COR-L47 (cell line): ENCODE measurements at places on chromosomes 7 and 10.

DNA sequence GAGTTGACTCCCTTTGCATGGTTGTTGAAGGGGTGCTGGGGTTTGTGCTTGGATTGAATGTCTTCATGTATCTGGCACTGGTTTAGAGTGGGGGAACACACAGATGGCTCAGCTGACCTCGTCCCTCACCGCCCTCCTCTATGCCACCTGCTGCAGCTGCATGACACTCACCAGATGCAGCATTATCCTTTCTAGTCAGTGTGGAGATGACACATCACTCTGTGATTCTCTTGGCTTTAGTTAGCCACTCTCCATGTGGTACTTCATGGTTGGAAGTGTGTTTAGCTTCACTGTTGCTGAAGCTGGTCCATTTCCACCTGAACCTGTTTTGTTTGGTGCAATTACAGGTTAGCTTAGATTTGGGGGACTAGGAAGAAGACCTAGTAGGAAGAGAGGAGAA is 56.3 kb upstream of the BMPER start:
- no peak for DNase-seq

DNA sequence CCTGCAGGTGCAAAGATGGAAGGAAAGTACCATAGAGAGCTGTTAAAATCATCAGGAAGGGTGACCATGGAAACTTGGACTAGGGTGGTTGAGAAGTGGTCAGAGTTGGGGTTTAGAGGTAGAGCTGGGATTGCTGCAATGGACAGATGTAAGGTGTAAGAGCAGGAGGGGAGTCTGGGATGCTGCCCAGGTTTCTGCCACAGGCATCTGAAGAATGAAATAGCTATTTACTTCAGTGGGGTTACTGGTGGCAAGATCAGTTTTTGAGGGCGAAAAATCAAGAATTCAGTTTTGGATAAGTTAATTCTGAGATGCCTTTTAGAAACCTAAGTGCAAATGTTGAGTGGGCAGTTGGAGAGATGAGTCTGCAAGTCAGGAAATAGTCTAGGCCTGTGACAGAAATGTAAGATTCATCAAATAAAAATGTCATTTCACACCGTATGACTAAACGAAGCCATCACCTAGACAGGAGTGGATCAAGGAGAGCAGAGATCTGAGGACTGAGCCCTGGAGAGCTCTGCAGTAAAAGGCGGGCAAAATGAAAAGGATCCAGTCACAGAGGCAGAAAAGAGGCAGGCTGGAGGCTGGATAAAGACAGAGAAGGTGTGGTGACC is 22.7 kb upstream of the TOMM7 start:
- no peak for DNase-seq

GRCh38 chr10:110664483-110665420 is 20.6 kb downstream of the RBM20 start:
- no peak for DNase-seq

DNA sequence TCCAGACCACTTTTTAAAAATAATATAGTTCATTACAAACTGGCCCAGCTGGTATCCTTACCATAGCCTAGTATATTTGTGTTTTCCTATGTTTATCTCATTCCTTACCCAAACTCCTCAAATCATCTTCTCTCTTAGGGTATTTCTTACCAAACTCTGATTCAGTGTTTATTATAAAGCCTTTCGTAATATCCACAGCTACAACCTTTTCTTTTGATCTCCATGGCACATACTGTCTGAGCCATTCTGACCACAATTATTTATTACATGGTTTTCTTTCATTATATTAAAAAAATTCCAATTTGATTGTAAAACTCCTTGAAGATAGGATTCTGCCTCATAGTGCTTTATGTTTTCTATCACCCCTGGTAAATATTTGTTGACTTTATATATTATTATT is 94.2 kb downstream of the LRMDA start:
- no peak for DNase-seq

- DNase-seq, result no peak
Measured at GRCh38 chr10:46004963-46005362, 25.5 kb downstream of the NCOA4 start.

DNA sequence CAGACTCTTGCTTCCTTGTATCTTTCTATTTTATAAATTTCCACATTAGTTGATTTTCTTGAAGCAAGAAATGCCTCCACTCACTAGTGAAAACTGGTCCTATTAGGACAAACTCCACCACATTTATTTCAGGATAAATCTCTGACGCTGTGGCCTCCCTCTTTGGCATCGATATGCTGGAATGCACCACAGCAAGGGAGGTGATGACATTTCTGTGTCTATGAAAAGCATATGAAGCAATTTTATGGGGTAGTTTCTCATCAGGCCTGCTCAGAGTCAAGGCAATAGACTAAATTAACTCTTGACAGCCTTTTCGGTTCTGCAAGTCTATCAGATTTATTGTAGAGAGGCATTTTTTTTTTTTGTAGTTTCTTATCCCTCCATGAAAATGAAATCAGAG is 304.4 kb downstream of the ZEB1 start:
- DNase-seq, result no peak

- no peak for DNase-seq
Measured at GRCh38 chr10:99370993-99371392, 41.8 kb downstream of the CNNM1 start.
